ENCODE measurements at places on chromosomes 4 and X. TPM values are rescaled to one million over a fixed set of nuclear protein-coding genes. Genes with fewer than 3 reads are reported as not detected.

Gene SRPK3
- 0.12 TPM for total RNA-seq

Gene RPS6KA6
- 0.96 TPM for total RNA-seq

Gene RAB9B
- 0.16 TPM for total RNA-seq

Gene STARD8
- 0.96 TPM for total RNA-seq

Gene NR0B1
- not detected for total RNA-seq

Gene VSIG4
- 2.9 TPM for total RNA-seq

DNA sequence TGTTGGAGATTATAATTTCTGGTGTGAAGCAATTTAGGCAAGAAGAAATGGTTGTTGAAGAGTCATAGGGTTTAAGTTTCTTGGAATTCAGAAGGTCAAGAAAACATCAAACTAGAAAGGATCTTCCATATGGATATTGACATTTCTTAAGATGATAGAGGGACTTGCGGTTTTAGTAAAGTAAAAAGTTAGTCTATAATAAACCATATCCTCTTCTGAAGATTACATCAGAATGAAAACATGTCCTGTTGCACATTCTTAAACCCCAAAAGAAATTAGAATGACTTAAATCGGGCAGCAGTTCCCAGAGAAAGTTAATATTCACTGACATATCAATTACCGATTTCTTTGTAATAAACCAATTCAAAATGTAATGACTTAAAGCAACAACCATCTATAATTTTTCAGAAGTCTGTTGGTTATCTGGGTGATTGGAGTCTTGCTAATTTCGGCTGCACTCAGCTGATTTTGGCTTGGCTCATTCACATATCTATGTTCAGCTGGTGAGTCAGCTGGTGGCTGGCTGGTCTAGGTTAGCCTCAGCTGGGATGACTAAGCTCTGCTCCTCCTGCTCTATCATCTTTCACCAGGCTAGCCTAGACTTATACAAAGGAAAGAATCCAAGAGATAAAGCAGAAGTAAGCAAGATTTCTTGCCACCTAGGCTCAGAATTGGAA, 24.4 kb upstream of the DYNLT3 start:
- ATAC-seq = peak; percentile 87

DNA sequence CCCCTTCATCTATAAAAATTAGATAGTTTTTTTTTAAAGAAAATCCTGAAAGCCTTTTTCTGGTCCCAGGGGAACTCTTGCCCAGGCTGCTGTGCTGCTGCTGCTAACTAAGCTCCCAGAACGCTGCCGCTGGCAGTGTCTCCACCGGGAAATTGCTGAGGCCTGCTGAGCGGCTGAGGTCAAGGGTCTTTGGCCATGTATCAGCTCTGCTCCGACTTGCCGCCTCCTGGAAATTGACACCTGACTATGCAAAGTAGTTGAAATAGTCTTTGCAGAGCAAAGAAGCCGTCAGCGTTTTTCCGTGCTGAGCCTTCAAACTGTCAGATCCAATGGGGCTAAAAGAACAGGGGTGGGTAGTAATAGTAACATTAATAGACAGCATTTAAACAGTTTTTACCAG, 839 bp downstream of the QDPR start:
- ATAC-seq = no peak

DNA sequence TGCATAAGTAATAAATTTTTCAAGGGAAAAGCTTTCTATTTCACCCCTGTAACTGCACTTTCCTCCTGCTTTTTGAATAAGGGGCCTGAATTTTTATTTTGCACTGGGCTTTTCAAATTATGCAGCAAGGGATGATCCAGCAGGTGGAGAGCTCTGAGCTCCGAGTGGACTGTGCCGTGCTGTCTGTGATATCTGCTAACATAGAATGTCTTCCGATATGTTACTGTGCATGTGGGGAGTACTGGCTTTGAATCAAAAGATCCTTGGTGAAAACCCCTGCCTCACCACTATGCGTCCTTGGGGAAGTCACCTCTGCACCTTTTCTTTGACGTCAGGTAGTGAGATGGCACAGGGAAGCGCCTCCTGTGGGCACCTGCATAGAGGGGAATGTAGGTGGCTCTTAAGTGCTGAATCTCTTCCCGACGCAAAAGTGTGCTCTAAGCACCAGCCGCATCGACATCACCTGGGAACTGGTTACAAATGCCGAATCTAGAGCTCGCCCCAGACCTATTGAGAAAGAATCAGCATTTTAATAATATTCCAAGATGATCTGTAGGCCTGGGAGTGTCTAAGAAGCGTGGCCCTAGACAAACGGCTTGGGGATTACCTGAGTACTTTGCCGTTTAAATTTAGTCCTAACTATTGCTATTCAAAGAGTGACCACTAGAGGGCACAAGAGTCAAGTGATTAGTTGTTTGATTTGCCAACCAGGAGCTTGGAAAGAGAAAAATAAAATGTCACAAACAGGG, 19.2 kb upstream of the WFS1 start:
- peak; percentile 64 for ATAC-seq

- no peak for ATAC-seq
Observed at GRCh38 chrX:16966752-16967448, 20.4 kb downstream of the REPS2 start.

GRCh38 chr4:157776930-157777528, 395.8 kb downstream of the GASK1B start:
- no peak for ATAC-seq

DNA sequence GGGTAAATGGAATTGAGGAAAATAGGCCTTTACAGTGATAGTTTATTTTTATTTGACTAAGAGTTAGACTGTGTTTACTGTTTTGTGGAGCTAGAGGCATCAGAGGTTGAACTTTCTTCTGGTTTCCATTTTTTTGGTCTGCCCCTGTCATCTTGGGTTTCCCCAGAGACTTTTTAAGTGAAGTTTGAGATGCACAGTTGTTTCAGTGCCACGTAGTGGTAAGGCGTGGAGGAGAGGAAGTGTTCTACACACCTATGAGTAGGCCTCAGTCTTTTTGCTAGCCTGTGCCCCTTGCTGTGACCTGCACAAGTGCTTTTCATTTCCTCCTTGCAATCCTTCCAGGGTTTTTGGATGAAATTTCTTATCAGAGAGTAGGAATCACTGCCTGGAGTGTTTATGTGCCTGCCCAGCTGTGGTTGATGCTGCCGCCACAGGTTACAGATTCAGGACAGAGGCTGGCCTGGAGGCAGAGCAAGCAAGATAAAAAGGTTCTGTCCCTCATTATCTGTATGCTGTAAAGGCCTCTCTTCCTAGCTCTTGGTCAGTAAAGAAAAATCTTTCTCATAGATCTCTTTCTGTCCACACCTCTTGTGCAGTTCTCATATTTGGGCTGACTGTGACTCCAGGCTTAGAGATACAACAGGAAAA, 12.5 kb upstream of the HSFX4 start:
- ATAC-seq = no peak

GRCh38 chr4:124515591-124515990, 196.9 kb downstream of the ANKRD50 start:
- ATAC-seq = no peak

GRCh38 chr4:3030566-3031356, 43.6 kb downstream of the HTT-AS start:
- ATAC-seq = no peak

DNA sequence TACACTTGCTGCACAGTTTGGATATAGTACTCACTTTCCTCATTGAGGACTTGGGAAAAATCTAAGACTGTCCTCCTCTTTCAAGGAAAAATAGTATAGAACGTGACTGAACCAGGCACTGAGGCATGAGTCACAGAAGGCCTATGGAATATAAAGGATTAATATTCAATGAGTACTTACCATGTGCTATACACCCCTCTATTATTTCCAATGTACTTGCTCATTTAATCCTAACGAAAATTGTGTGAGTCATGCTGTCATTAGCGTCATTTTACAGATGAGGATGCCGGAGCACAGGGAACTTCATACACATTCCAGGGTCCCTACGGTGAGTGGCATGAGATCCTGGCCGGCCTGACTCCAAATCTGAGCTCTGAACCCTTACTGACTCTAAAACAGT, 2136.2 kb upstream of the TENM3 start:
- no peak for ATAC-seq

- ATAC-seq = no peak
Observed at GRCh38 chrX:147376601-147377422, 534.9 kb upstream of the FMR1 start.

DNA sequence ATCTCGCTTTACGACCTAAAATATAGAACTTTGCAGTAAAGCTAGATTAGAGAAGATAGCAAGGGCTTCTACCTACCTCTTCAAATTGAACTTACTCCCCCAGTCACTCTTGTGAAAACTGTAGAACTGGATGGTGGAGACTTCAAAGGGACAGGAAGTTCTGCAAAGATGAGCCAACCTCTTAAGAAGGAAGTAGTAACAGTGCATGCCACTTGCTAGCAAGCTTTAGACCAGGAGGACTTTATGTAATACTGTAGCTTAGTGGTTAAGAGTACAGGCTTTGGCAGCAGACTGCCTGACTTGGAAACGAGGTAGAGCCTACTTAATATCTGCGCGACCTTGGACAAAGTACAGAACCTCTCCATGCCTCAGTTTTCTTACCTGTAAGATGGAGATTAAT, 27.5 kb upstream of the VBP1 start:
- ATAC-seq = no peak

GRCh38 chr4:1328267-1329155, 18.5 kb upstream of the UVSSA start:
- no peak for ATAC-seq

- ATAC-seq = no peak
Observed at GRCh38 chrX:72216973-72217372, 21.9 kb downstream of the ERCC6L start.

GRCh38 chr4:38869511-38869910, 1.9 kb downstream of the FAM114A1 start:
- no peak for ATAC-seq

DNA sequence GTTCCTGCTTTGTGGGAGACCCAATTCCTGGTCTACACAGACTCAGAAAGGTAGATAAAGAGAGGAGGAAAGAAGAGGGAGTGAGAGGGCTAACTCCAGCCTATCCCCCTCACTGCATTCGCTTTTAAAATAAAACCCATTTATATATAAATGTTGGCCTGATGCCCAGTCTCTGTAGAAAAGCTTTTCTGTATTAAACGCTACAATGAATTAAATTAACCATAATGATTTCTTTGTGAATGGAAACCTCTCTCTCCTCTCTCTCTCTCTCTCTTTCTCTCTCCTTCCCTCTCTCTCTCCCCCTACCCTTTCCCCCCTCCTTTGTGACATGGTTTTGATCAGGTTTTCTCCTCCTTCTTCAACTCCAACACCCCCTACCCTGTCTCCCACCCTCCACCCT, 34.8 kb downstream of the PJA1 start:
- no peak for ATAC-seq

DNA sequence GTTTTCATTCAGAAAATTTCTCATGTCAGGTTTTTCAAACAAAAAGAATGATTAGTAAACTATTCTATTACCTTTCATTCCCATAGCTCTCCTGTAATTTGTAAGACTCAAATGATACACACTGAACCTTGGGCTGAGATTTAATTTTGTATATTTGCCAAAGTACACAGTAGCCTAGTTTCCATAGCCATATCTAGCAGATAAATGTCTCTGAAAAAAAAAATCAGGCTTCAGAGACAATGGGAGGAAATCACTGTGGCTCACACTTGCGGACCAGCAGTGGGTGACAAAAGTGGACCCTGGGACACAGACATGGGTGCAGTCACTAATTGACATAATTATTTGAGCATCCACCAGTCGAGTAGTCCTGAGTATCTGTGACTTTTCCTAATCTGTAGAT, 46.6 kb downstream of the MAOA start:
- ATAC-seq = no peak

DNA sequence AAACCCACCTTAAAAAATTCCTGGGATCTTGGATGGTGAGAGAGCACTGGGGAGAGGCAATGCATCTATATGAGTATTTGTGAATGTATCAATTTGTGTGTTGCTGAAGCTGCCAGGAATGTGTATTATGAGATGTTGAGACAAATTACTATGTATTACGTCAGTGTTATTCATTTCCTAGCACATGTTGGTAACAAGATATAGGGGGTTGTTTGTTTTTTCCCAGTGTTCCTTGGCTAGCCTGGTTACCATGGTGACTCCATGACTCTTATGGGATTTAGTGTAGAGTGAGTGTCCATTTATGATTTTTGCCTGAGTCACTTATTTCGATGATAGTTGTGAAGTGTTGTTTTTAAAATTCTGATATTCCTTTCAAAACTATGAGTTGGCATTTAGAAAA, 65.6 kb downstream of the RAB40A start:
- ATAC-seq = no peak

DNA sequence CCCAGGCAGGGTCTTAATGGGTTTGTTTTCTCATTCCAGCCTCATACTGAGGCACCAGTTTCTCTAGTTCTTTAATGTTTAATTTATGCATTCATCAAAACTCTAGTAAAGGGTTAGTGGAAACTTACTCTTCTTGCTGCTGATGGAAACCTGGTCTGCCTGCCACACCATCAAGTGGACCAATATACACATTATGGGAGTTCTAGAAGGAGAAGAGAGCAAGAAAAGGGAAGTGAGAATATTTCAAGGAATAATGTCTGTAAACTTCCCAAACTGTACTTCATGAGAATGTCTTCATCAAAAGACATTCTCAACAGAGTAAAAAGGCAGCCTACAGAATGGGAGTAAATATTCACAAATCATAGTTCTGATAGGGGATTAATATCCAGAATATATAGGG, 20.9 kb upstream of the DHX15 start:
- ATAC-seq = no peak

- no peak for ATAC-seq
Observed at GRCh38 chrX:44747969-44748368, 95.9 kb upstream of the DUSP21 start.

Measured in esophagus mucosa (tissue), 1 donor.